Kidney epithelial cell (primary cell): ENCODE measurements at places on chromosomes 1 and 21. TPM values are rescaled to one million over a fixed set of nuclear protein-coding genes. Genes with fewer than 3 reads are reported as not detected.
A peak's percentile ranks its signal among the peaks of the same experiment; 100 is the strongest.

GRCh38 chr21:45156459-45156858 is 82.1 kb downstream of the ADARB1 start:
- no peak for DNase-seq

GRCh38 chr1:63688302-63688890 is 85.4 kb upstream of the ROR1 start:
- DNase-seq = no peak

- DNase-seq = no peak
Observed at GRCh38 chr1:30334767-30335166, 388.6 kb downstream of the MATN1 start.

GRCh38 chr1:207841901-207842300 is 69.0 kb downstream of the CD34 start:
- no peak for DNase-seq

- DNase-seq = no peak
Observed at GRCh38 chr1:77065693-77066342, 153.4 kb downstream of the PIGK start.

GRCh38 chr1:204923626-204924012 is 53.0 kb downstream of the NFASC start:
- no peak for DNase-seq

DNA sequence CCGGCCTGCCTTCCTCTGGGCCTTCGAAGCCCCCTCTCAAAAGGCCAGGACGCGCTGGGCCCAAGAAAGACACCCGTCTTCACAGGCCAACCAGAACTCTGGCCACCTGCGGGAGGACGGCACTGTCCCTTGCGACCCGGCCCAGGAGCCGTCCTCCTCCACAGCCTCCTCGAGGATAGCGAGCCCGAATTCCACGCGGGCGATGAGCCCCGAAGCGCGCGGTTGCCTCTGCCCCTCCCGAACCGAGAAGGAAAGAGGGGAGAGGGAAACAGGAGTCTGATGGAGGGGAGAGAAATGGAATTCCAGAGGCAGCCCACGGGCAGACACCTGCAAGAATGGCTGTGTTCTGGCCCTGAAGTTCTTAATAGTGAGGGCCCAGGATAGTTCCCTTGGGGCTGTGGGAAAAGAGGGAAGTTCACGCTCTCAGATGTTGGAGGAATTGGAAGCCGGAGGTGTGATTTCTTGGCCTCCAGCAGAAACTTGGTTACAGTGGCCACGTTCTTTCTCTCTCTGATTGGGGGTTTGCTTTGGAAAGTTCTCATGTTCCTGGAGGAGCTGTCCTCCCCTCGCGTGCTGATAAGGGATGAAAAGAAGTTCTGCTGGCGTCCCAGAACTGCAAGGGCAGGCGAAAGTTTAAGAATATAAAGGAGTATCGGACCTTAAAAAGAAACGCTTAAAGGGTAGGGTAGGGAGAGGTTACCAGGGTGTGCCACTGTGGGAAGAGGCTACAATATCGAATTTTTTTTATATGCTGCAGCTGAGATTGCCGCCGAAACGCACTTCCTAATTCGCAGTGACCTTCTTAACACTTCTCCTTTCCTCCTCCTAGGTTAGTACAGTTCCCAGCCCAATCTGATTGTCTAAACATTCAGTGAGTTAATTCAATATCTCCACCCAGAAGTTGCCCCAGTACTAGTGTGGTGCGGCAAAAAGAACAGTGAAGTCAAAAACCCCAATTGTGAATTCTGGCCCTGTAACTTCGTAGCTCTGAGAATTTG is 5.8 kb upstream of the SLC44A5 start:
- no peak for DNase-seq

- DNase-seq = no peak
Observed at GRCh38 chr1:181726320-181727012, 243.1 kb downstream of the CACNA1E start.

DNA sequence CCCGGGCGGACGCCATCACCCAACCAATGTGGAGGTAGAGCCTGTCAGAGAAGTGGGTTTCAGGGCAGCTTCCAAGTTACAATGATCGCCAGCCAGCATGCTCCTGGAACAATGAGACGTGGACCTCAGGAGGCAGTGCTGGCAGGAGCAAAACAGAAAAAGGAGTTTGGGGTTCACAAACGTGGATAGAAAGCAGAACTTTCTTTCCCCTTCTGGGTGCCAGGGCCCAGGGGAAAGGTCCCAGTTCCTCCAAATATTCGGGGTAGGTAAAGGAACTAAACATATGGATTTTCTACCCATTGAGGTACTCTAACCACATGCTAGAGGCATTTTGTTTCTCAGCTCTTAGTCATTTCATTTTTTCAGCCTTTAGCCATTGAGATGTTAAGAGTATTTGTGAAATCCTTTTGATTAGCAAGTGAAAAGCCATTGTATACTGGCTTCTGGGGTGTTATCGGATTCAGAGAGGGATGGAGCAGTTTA is 488.4 kb upstream of the ADGRL2 start:
- DNase-seq = no peak

DNA sequence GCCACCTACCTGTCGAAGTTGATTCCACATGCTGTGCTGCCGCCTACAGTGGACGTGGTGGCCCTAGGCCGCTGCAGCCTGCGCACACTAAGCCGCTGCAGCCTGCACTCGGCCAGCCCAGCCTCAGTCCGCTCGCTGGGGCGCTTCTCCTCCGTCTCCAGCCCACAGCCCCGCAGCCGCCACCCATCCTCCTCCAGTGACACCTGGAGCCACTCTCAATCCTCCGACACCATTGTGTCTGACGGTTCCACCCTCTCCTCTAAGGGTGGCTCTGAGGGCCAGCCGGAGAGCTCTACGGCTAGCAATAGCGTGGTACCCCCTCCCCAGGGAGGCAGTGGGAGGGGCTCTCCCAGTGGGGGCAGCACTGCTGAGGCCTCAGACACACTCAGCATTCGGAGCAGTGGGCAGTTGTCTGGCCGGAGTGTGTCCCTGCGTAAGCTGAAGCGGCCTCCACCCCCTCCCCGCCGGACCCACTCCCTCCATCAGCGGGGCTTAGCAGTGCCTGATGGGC is 46.9 kb downstream of the YARS1 start:
- no peak for DNase-seq

DNA sequence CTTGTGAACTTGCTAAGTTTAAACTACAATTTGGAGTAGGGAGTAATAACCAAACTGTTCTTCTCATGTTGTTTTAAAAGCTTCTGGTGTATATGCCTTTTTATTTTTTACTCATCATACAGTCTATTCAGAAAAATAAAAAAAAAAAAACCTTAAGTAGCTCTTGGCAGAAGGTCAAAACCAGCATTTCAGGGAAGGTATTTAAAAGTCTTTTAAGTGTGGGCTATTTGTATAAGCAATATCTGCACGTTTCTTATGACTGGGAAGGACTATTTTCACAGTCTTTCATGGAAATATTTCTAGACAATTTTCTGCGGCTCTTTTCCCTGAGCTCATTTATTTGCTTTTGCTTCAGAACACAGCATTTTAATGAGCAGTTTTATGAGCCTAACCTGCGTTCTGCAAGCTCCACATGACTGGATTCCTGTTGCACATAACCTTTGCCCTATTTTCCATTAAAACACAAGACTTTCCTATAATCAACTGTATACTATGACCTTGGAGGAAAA is 60.9 kb upstream of the C1orf105 start:
- DNase-seq = no peak

DNA sequence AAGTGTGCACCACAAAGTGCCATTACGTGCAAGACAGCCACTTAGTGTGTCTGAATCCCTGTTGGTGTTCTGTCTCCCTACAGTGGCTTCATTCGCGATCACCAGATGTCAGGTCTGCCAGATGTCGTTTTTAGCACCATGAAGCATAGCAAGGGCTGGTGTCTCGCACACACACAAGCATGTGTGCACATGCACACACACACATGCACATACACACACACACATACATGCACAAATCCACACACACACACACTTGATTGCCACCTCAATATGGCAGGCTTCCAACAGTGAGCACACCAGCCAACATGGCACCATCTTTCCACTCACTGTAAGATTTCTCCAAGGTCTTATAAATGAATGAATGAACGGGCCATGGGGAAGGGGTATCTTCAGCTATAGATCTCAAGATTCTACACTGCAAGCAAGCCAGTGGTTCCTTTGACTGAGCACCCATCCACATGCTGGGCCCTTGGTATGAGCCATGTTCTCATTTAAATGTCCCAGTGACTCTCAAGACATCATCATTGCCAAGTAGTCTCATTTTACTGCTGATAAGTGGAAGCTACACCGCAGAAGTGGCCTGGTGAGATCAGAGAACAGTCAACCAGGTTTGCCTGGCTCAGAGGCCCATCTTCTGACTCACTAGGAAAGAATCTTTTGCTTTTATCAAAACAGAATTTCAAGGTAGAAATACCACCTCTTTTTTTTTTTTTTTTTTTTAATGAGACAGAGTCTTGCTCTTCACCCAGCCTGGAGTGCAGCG is 84.9 kb downstream of the SIM2 start:
- peak; percentile 91 for DNase-seq

GRCh38 chr1:244788493-244789275 is 46.8 kb upstream of the COX20 start:
- no peak for DNase-seq

DNA sequence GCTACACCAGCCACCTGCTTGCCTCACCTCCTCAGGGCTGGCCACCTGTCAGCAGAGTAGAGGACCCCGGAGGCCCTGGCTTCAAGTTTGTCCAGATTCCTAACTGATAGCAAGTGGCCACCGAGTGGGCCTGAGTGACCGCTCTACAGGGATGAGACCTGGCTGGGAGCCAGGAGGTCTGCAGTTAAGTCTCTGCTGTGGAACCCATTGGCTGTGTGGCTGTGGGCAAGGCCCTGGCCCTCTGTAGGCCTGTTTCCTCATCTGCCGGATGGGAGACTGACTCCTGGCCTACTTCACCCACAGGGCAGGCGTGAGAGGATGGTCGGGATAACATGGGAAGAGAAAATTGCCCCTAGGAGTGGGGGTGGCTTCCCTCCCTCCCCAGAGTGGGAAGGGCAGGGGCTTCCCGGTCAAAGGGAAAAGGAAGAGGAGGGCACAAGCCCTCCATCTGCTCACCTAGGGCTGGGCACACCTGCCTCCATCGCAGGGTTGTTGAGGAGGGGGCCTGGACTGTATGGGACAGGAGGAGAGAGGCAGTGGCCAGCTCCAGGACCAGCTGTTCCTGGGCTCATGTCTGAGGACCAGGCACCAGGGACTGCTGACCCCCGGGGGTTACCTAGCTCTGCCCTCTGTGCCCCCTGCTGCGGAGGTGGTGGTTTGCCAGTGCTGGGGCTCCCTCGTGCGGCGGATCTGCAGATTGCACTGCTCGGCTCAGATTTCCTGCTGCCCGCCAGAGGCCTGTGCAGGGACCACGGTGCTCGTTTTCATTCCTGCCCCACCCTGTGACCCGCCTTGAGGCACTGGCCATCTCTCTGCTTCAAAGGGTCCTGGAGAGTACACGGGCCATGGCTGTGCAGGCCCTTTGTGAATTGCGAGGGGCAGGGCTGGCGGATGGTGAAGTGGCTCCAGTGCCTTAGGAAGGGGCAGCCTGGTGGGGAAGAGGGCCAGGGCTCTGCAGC is 9.1 kb upstream of the MTFR1L start:
- no peak for DNase-seq

DNA sequence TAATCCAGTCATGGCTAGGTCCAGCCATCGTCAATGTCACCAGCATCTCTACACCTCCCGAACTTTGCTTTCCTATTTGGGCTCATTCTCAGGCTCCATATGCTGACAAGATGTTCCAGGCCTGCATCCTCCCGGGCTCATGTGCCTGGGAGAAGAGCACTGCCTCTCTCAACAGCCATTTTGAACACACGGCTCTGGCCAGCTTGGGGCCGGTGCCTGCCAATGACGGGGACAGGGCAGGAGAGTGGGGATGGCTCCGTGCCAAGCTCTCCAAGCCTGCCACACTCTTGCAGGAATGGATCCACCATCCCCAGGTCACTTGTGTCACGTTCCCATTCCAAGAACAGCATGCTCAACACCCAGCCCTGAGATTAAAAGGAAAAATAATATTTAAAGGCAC is 61.4 kb upstream of the PAX7 start:
- DNase-seq = no peak

DNA sequence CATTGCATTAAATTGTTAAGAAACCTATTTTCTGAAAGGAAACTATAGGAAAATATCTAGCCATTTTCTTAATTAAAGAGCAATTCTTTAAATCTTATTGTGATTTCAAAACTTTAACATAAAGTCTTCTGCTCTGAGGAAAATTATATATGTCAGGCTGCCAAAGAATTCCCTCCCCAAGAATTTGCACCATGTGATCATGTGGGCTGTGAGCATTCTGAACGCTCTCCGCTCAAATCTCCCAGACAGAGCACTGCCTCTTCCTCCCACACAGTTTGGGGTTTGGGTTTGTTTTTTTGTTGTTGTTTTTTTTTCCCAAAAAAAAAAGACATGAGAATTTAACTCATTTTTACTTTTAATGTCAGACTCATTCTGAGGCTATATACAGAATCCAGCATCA is 155.9 kb upstream of the PALMD start:
- no peak for DNase-seq

DNA sequence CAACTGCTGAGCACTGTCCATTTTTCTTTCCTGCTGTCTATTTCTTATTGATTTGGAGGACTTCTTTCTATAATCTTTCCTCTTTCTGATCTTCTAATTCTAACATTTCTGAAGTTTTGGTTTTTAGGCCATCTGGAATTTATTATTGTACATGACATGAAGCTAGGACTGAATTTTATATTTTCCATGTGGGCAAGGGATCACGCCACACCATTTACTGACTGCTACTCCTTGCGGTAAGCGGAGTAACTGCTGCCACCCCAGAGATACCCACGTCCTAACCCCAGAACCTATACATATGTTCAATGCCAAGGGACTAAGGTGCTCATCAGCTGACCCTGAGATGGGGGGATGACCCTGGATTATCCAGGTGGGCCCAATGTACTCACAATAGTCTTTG is 70.6 kb downstream of the NPHP4 start:
- no peak for DNase-seq

DNA sequence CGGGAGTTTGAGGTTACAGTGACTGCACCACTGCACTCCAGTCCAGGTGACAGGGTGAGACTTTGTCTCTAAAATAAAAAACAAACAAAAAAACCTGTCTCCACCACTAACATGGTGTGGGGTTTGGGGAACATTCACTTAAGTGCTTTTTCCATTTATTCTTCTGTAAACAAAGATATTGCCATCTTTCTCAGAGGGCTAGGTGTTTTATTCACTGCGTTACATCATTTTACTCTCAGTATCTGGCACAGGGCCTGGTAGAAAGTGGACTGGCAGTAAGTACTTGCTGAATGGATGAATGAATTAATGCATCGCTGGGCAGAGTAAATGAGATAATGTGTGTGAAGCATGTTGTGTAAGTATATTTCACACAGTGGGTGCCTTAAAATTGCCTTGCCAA is 20.1 kb downstream of the KIAA0040 start:
- DNase-seq = no peak

GRCh38 chr1:165408518-165408917 is 36.4 kb downstream of the RXRG start:
- peak; percentile 4 for DNase-seq

- DNase-seq = no peak
Observed at GRCh38 chr1:158013840-158014730, 20.6 kb downstream of the KIRREL1 start.

The PKP1 gene
- total RNA-seq = 8.7 and 11.6 TPM in 2 replicates

The FAM177B gene
- not detected in 2 replicates for total RNA-seq

The C8B gene
- total RNA-seq = not detected in 2 replicates

The IL19 gene
- total RNA-seq = not detected in 2 replicates

The TSPAN1 gene
- total RNA-seq = 52.7 and 68.5 TPM in 2 replicates

The HP1BP3 gene
- 101 and 122 TPM in 2 replicates for total RNA-seq

The RBM11 gene
- 4.6 and 6.1 TPM in 2 replicates for total RNA-seq

The AMY1C gene
- not detected in 2 replicates for total RNA-seq

The ASAP3 gene
- 17.7 and 27.1 TPM in 2 replicates for total RNA-seq

The KMO gene
- 0.17 and 0.27 TPM in 2 replicates for total RNA-seq

The C1orf159 gene
- total RNA-seq = 20.3 and 25.5 TPM in 2 replicates
